ENCODE measurements at places on chromosomes 7 and 10.

DNA sequence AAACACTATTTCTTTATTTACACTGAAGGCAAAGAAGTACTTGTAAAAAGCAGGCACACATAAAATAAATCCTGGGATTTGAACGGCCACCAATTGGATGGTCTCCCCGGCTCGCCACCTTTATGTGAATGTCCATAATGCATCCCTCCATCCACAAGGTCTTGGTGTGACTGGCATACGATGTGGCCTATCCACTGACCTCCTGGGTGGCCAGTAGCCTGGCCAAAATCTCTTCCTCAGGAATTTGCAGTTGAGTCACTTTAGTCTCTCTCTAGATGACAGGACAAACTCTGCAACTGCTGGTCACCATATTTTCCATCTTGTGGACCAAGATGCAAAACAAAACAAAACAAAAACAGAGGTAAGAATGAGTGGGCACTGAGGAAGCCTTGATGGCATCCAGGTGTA, 39.1 kb downstream of the CDK1 start:
- no peak for DNase-seq

- no peak for DNase-seq
Observed at GRCh38 chr10:4263601-4263921, 478.6 kb upstream of the KLF6 start.

DNA sequence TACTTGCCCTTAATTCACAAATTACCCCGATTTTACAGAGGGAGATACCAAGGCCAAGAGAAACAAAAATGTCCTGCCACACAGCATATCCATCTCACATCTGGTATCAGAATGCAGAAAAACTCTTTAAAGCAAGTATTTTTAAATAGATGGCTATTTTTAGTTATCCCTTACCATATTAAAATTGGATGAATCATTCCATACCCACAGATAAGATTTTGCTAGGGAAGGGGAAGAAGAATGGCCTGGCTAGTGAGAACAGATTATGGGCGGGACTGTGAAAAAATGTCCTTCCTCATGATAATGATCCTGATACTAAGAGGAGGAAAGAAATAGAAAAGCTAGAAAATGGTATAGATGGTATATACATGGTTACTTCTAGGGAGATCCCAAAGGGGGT, 80.6 kb upstream of the GATAD1 start:
- no peak for DNase-seq

DNA sequence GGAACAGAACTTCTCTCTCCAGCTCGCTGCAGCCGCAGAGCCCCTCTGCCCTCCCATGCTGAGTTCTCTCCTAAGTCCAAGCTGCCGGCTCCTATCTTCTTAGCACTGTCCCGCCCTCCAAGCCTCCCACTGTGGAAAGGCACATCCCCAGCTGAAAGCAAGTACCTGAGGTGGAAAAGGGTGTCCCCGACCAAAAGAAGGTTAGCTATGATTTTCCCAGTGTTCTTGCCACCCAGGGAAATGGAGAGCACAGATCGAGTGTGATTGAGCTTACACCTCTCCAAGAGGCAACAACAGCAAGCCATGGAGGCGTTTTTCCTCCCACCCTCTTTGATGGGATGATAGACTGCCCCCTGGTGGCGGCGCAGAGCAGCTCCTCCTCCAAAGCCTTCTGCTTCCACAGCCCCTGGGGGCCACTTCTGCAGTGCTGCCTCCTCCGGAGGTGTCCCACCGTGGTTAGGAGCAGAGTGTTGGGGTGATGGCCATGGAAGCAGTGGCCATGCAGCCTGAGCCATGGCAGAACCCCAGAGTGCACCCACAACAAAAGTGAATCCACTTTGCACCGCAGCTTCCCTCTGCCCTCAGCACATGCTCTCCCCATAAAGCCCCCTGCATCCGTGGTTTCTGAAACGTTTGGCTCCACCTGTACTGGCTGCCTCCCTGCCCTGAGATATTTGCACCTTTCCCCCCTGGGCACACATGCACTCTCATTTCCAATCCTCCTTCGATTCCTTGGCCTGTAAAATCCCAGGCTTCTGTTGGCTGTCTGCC, 143.1 kb upstream of the STK17A start:
- peak; percentile 10 for DNase-seq

- DNase-seq: no peak
Observed at GRCh38 chr10:25627606-25628005, 306.4 kb upstream of the MYO3A start.

DNA sequence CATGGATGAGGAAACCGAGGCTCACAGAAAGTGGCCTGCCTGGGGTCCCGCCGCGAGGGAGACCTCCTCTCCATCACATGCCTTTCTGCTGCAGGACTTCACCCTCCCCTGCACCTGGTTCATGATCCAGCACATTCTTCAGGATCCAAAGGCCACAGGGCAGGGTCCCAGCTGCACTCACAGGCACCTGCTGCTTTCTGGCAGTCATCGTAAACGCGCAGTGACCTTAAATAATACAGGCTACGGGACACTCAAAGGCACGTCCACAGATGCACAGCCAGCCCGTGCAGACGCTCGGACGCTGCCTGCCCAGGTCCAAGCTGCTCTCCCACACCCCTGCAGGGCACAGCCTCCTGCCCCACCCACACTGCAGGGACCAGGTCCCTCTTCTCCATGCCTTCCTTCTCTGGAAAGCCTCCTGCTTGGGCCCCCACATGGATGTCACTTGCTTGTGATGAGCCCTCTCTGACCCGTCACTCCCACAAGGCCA, 49.9 kb downstream of the CALML3 start:
- DNase-seq: no peak

DNA sequence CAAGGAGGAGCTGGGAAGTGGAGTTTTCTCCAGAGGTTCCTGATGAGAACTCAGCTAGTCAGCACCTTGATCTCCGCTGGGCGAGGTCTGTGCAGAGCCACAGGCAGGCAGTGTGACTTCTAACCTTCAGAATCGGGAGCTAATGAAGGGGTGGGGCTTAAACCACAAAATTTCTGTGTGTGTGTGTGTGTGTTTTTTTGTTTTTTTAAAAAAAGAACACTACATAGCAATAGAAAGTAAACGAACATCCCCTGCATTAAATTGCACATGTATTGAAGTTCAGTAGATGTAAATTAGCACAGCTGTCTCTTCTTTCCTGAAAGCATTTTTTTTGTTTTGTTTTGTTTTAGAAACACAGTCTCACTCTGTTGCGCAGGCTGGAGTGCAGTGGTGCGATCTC, 46.2 kb downstream of the RBM17 start:
- DNase-seq: no peak

DNA sequence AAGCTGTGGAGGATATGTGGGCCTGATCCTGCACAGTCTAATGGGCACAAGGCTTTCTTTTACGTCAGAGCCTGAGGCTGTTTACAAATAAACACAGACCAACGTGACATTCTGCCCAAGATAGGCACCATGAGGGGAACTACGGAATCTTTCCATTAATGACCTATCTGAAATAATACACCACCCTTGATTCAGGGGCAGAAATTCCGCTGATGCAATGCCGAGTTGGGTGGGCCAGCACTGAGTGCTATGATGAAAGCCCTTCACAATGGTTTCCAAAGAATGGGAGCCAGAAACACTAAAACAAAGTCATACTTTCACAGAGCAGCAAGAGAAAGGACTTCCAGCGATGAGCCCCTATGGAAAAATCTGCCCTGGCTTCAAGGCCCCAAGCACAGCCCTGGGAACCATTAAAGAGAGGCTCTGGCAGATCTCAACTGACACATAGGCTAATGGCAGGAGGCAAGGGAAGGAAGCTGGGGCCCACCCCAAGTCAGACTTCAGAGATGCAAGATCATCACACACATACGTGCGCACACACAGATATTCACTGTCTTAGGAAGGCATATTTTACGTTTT, 72.2 kb upstream of the DLX6 start:
- DNase-seq: no peak

GRCh38 chr7:134850066-134850465, 70.6 kb downstream of the CALD1 start:
- no peak for DNase-seq

DNA sequence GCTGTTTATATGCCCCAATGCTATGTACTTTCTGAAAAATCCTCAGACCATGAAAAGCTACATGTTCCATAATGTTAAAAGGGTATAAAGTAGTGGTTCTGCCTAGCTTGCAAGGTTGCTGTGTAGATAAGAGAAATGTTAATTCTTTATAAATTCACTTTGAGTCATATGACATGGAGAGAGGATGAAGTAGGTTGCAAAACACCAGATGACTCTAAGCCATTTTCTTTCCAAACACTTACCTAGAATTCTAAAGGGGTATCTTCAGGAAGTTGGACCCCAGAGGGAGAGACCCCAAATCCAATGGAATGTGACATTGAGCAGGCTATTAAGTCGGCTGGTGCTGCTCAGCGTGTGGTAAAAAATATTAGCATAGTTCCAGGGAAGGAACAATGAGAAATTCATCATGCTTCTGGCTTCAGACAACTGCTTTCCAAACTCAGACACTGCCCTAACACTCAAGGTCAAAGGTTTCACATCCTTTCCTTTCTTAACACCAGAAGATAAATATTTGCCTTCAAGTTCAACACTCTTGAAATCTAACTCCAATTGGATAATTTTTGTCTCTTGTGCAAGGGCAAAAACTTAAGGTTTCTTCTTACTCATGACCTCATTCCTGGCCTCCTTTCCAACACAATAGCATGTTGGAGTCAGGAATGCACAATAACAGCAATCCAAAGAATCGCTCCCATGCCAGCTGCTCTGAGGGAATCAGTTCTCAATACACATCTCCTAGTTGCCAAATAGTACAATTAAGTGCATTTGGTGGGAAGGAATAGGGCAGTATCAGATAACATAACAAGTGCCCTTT, 100.7 kb upstream of the AFAP1L2 start:
- DNase-seq: no peak

DNA sequence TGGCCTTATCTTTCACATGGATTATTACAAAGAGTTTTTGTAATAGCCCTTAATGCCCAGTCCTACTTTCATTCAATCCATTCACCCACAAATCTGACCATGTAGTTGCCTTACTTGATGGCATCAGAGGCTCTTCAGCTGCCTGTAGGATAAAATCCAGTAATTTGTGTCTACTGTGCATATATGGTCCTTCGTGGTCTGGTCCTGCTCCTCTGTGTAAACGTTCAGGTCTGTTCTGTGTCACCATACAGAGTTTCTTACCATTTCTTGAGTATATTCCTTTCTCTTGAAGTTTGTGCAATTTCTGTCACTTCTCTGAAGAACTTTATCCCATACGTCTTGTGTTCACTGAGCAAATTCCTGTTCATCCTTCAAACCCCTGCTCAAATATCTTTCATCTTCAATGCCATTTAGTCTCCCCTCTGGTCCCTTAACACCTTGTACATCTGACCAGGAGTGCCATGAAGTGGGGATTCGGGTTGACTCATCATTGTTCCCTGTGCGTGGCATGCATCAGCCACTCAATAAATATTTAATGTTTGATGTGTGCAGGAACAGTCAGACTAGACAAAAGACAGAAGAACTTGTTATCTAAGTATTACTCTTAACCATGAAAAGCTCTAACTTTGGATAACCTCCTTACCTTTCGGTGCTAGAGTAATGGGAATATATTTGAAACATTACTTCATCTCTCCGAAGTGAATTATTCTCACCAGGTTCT, 98.6 kb upstream of the RPA3 start:
- DNase-seq: no peak

DNA sequence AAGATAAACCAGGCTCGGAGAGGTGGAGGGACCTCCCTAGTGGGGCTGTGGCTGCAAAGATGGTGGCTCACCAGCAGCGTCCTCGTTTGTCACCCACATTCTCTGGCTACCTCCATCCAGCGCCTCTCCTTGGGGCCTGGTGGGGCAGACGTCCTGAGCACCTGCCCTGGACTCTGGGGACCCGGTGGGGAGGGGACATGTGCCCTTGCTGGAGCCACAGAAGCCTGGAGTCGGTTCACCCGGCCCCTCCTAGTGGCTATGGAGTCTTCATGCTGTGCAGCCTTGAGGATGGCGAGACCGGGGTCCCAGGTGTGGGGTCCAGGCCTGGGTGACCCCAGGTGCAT, 14.5 kb downstream of the TTYH3 start:
- no peak for DNase-seq

DNA sequence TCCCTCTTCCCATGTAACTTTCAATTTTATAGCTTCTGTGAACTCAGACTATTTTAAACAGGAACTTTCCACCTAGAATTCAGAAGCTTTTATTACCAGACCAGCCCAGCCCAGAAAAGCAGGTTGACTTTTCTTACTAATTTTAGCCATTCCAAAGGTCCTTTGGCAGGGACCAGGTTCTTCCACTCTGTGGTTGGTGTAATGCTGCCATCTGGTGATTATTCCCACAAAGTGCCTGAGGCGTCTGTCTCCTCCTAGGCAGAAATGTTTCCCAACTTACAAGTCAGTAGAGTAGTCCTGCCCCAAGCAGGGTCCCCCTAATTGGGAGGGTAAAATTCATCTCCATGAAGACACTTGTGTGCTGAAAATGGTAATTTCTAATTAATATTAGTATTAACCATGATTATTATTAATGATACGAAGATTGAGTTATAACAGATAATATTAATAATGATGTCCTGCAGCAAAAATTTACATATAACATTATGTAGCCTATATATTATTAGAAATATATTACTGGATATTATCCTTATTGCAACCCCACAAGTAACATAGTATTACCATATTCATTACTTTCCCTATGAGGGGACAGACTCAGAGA, 53.0 kb upstream of the PPP1R17 start:
- no peak for DNase-seq

DNA sequence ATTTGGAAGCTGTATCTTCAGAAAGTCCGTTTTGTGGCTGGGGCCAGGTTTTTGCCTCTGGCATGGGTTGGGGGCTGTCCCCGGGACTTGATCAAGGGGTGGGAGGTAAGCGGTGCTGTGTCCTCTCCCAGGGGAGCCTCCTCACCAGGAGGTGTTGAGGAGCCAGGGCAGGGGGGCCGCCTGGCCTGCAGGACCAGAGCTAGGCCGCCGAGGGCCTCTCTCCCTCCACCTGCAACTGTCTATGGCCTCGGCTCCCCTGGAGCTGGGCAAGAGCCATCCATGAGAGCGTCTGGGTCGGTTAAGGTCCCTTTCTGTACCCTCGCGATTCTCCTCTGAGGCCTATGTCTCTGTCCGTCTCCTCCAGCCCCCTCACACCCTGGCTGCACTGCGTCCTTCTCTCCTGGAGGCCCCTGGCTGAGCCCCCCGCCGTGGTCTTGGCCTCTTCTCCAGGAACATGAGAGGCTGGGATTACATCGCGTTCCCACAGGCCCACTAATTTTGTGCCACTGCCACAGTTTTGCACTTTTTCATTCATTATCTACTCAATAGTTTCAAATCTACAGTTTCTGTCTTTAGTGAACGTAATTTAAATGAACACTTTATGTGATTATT, 20.6 kb downstream of the CALML5 start:
- no peak for DNase-seq

Measured in T follicular helper cell (primary cell).